NCI-H69 (cell line): ENCODE measurements at places on chromosomes 11 and 22.

DNA sequence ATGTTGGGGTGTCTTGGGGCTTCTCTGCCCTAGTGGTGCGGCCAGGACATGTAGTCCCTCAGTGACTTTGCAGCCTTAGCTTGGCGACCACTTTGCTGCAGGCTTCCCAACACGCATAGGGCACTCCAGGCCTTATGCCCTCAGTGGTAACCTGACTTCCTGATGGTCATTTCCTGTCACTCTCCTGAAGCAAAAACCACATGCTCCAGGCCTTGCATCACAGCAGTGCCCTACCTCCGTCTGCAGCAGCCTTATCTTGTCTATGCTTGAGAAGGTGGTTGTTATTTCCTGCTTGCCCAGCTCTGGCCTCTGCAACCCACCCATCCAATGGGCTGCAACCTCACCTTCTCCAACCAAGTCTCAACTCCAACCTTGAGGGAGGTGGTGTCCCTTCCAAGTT is 33.4 kb upstream of the PISD start:
- no peak for DNase-seq

DNA sequence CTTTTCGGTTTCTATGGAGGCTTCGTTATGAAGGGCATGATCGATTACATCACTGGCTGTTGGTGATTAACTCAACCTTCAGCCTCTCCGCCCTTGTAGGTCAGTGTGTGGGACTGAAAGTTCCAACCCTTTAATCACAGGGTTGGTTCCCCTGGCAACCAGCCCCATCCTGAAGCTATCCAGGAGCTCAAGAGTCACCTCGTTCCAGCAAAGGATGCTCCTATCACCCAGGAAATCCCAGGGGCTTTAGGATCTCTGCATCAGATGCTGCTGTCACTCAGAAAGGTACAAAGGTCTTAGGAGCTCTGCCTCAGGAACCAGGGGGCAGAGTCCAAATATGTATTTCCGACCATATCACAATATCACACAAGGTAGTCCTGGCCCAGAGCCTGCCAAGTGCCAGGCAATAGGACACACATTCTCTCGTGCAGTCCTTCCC is 123.5 kb upstream of the PARVA start:
- peak; percentile 31 for DNase-seq

DNA sequence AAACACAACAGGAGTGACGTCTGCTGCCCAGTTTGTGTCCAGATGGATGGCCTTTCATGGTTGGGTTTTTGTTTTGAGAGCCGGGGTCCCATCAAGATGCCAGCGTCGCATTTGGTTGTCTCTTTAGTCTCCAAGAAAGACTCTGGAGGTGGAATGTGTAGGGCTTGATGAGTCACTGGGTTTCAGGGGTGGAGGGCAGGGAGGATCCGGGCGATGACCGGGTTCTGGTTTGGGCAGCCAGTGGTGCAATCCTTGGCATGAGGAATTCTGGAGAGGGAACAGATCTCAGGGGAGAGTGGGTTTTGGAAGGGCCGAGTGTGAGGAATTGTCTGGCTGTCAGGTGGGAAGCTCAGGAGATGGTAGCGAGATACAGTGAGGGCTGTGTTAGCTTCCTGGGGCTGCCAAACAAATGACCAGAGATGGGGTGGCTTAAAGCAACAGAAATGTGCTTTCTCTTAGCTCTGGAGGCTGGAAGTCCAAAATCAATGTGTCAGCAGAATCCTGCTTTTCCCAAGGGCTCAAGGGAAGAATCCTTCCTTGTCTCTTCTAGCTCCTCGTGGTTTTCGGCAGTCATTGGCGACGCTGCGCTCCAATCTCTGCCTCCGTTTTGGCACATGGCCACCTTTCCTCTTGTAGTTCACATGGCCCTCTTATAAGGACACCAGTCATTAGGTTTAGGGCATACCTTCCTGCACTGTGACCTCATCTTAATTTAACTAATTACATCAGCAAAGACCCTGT is 26.4 kb upstream of the PPFIA1 start:
- no peak for DNase-seq

DNA sequence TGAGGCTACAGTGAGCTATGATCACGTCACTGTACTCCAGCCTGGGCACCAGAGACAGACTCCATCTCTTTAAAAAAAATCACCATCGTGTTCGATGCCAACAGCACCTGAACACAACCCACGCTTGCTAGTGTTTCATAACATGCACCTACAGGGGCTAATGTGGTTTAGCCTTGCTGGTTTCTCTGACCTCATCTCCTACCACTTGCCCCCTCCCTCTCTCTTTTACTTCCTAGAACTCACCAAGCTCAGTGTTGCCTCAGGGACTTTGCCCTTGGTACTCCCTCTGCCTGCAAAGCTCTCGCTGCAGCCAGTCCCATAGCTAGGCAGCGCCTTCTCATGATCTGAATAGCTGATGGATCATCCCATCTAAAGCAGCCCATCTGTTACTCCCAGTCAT is 99.8 kb downstream of the FBXO7 start:
- no peak for DNase-seq

DNA sequence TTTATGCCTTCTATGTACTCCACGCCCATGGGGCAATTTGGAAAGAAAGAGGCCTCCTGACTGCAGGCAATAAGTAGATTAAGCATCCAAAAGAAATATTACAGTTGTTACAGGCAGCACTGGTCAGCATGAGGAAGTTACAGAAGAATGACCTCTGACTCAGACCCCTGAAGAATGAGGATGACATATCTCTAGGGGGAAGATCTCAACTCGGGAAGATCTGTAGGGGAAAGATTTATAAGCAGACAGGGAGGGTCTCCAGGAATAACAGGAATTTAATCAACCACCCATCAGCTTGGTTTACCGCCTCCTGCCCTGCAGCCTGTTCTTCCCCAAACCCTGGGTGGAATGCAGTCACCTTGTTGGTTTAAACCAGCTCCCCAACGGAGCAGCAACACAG is 58.0 kb downstream of the RCN1 start:
- no peak for DNase-seq

DNA sequence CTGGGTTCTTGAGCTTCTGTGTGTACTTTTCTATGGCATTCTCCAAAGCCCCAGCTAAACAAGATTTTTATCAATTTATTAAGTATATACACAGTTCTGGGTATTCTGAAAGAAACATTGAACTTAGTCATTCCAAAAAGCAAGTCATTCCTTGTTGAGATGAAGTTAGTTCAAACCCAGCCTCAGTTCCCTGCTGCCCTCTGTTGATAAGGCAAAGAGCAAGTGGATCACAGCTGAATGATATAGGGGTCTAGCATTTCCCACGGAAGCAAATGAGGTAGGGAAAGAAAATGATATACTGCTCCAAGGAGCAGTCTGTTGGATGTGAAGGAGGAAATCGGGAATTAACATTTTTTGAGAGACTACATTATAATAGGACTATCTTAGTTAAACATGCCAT is 841.8 kb upstream of the TENM4 start:
- DNase-seq = no peak

DNA sequence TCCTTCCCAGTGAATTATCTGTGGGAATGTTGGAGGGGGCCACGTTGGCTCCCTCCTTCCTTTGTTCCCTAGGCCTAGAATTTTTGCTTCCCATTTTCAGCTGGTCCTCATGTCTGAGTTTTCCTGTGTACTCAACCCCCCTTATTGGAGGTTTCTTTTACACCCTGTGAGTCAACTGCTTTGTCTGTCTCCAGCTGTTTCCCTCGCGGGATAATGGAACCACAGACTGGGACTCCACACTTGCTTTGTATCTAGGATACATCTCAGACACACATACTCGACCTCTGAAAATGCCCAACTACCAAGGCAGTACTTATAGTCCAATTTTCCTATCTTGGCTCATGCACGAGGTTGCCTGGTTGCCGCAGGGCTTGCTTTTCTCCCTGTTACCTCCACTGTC is 352.7 kb upstream of the MPPED2 start:
- no peak for DNase-seq

DNA sequence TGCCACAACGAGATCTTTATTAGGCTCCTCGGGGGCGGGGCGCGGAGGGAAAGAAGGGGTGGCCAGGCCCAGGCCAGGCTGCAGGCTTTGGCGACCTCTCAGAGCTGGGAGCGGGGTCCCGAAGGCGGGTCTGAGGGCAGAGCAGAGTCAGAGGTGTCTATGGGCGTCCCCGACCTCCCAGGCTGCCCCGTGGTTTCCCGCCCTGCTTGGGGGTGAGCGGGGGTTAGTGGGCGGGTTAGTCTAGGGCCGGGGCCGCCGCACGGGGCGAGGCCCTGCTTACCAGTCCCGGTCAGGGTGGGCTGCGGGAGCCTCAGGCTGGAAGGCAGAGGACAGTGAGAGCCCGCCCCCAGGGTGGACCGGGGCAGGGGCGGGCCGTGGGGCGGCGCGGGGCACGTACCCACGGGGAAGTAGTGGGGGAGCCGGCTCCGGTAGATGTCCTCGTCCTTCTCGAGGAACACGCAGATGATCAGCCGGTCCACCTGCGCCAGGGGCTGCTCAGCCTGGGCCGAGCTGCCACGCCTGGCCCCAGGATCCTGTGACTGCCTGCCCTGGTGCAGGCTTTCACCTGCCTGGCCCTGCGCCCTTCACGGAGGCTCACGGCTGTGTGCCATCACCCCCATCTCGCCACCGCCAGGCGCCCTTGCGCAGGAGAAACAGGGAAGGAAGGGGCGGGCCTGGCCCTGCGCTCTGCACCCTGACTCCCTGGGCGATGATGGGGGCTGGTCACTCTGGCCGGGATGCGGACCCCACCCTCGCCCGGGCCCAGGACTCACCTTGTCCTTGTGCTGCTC is 12.5 kb downstream of the OTUB1 start:
- DNase-seq = peak; percentile 84

- peak; percentile 91 for DNase-seq
Measured at GRCh38 chr11:116641561-116642045, 131.2 kb downstream of the BUD13 start.

DNA sequence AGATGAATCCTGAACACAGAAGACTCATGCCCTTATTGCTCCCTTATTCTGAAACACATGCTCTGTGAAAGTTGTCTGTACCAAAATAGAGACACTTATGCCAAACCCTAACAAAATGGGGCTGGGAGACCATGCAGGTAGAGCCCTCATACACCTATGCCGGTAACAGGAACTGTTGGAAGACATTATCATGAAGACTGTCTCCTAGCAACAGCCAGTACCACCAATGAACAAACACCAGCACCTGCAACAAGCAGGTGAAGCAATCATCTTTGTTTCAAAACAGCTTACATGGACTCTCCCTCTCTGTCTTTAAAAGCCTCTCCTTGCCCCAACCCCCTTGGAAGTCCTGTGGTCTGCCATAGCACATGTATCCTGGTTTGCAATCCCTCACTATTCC is 17.2 kb downstream of the SLC5A4 start:
- peak; percentile 67 for DNase-seq

- DNase-seq = no peak
Measured at GRCh38 chr22:36689583-36689982, 14.0 kb downstream of the CACNG2 start.

GRCh38 chr11:86141727-86142126 is 72.8 kb upstream of the PICALM start:
- DNase-seq = no peak

DNA sequence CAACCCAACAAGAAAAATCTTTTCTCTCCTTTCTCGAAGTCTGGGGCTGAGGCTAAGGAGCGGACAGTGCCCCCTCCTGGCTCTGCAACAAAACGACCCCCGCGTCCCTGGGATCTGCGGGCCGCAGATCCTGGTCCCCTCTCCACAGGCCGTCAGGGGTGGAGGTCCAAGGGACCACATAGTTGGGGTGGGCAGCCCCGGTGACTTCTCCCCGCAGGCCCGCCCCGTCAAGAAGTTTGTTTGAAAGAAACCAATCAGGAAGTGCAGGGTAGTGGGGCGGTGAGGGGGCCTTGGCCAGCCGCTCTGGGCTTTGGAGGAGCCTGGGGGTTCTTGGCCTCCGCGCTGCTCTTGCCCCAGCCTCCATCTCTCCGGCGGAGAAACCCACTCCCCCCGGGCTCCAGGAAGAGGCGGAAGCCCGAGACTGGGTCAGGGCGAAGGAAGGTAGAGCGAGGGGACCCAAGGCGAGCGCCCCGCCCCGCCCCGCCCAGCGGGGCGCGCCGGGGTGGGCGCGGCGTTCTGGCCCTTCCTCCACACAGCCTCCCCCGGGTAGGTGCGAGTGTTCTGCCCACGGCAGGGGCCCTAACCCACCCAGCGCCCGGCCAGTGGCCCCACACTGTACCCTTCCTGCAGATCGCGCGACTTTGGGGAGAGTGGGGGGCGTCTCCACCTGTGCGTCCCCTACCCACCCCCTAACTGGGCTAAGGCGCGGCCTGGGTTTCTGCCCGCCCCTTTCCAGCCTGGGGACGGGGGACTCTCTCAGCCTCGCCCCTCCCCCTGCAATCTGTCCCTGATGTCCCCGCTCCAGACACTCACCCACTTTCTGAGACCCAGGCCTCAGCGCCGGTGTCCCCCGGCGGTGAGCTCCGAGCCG is 1.3 kb downstream of the TP53I11 start:
- DNase-seq = peak; percentile 75

- no peak for DNase-seq
Measured at GRCh38 chr11:104105155-104105554, 58.8 kb downstream of the PDGFD start.

DNA sequence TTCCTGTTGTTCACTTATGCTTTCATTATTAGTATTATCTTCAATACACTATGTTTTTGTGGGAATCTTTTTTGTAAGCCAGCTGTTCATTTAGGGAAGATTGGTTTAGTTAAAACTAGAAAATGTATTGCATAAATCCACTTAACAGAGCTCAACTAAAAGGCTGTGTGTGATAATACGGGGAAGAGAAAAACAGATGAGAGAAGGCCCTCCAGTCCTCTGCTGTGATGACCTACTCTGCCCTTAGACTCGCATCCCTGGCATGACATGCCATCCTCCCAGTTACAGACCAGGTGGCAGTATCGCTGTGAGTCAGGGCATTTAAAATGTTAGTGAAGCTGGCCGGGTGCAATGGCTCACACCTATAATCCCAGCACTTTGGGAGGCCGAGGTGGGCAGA is 173.4 kb upstream of the TTC12 start:
- no peak for DNase-seq

DNA sequence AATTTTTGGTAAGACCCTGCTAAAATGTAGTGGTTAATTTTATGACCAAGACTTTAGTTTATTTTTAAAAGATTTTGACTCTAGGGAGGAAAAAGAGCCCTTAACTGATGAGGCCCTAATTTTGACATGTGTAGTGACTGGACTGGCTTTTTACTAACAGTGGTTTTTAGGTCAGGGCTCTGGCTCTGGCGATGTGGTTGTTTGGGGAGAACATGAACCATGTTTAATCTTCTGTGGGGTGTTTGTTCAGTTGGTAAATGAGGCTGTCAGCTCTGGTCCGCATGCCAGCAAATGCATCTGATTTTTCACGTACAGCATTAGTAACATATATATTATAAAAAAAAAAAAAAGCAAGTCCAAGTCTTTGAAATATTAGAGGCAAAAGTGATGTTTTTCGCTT is 104.3 kb downstream of the EXT2 start:
- peak; percentile 9 for DNase-seq

DNA sequence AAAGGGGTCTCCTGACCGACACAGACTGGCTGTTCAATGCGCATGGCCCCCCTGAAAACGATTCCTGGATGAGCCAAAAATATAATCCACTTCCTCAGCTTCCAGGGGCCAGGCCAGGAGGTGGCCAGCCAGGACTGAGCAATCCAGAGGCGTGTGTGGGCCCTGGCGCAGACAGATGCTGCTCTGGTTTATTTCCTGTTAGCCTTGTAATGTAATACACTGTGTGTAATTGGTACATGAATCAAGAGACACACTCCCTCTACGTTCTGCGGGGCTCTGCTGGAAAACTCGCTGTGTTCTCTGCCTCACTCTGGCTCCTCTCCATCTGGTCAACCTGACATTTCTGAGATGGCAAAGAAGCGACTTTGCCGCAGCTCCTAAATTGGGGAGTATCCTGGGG is 26.3 kb upstream of the ISX start:
- DNase-seq = peak; percentile 82

- DNase-seq = no peak
Measured at GRCh38 chr11:120228794-120229384, 11.1 kb upstream of the POU2F3 start.
